Right ventricle myocardium superior (tissue), 1 donor: ENCODE measurements at places on chromosomes 5 and 9.

DNA sequence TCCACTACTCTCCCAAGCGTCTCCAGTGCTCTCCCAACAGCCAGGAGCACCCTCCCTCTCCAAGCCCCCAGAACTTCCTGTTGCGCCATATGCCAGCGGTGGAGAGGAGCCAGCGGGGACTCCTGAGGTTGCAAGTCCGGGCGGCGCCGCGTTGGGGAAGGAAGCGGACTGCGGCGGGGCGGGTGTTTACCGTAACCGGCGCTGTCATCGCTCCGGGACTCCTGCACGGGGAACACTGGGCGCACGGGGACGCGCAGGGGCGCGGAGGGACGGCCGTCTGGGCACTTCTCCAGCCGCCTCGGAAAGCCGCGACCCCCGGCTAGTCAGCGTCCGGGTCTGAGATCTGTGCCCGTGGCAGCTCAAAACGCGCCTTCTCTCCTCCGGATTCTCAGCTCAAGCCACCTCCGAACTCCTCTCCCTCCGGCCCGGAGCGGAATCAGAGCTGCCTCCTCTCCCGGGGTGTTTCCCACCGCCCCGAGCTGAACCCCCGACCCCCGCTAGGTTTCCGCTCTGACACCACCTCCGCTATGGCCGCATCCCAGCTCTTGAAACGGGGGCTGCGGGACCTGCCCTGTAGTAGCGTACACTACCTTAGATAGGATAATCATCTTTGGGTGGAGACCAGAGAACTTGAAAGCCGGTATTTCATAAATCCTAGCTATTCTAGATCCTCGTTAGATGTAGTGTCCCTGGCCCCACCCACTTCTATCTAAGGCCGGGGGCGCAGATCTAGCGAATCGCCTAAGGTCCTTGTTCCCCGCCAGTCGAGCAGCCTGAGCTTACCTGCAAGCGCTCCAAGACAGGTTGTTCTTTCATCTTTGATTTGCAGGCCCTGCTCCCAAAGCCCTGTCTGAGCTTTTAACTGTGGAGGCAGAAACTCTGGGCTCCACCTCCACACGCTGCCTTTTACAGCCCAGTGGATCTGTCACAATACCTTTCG, at the start of gene TRPM6:
Gene TRPM6, minus strand, starts transcription at position 881 of the 940 bp plus-strand sequence. Its CDS starts 65 bp downstream, at position 816.
- peak; percentile 91 for DNase-seq

DNA sequence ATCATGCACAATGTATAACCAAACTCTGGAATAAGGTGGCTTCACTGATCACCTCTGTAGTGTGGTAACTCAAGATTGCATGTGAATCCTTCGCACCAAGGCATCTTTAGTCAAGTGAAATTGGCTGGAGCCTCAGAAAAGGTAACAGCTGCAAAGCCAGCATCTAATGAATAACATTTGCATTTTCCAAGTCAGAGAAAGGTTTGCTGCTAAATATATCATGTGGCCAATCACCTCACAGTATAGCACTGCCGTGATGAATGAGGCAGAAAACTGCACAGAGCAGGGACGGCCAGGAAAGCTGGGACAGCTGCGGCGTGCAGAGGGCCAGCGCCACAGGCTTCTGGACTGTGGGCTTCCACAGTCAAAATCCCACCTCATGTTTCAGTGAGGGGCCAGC, 18.5 kb downstream of the MRPS27 start:
- DNase-seq, result no peak

GRCh38 chr5:151449297-151449696, 1.9 kb downstream of the SLC36A1 start:
- no peak for DNase-seq

DNA sequence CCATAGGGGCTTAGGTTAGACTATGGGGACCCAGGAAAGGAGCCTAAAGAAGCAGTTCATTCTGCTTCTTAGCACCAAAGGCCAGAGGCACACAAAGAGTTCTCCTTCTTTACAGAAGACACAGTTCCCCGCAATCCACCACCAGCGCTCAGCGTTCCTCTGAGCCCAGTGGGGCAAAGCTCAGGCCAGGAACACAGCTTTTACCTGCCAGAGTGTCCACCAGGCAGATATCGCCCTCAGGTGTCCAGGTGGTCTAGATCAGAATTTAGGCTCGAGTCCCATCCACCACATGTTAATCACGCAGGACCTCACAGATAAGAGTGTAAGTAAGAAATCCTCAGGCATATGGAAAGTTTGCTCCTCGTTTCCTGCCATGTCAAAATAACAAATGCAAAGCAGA, 53.0 kb downstream of the UBE2QL1 start:
- DNase-seq, result no peak

DNA sequence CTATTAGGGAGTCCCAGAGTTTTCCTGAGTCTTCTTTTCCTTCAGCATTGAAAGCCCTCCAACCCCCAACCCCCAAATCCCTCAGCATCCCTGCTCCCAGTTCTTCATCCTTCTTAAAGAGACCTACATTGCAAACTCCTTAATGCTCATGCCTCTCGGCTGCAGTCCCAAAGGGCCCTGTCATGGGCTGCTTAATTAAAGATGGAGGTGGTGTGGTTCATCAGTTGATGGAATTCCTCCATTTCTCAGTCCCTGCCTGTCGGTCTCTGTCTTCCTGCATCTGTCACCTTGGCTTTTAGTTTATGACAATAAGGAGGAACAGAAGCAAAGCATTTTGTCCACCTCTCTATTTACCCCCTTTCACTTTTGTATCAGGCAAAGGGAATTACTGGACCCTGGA, 2.0 kb downstream of the FOXI1 start:
- no peak for DNase-seq

GRCh38 chr9:115118879-115119218, 892 bp upstream of the TNC start:
- DNase-seq, result peak; percentile 41

GRCh38 chr5:160511280-160511929, 89.8 kb downstream of the PTTG1 start:
- DNase-seq, result no peak

DNA sequence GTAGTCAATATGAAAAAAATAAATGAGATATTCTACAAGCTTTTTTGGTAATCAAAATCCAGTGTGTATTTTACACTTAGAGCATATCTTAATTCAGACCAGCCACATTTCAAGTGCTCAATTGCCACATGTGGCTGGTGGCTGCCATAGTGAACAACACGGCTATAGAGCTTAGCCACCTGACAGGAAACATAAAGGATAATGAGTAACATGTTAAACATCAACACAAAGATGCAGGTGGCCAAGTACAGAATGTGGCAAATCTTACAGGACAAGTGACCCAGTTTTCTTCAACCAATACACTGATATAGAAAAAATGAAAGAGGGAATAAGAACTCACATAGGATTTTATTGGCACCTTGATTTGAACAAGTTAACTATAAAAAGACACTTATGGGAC, 61.4 kb downstream of the KIF24 start:
- no peak for DNase-seq

- no peak for DNase-seq
Observed at GRCh38 chr5:53087621-53088121, 21.9 kb downstream of the MOCS2 start.

DNA sequence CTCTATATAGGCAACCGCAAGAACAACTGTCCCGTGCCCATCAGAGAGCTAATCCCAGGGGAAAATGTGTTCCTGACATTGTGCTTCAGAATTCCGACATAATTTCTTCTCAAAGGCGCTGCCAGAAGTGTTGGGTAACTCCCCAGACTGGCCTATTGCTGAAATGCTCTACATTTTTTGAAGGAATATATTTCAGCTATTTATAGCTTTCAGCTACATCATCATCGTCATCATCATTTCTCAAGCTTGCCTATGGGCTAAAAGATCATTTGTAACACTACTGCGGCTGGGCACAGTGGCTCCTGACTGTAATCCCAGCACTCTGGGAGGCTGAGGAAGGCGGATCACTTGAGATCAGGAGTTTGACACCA, 49.7 kb downstream of the MYO10 start:
- no peak for DNase-seq

DNA sequence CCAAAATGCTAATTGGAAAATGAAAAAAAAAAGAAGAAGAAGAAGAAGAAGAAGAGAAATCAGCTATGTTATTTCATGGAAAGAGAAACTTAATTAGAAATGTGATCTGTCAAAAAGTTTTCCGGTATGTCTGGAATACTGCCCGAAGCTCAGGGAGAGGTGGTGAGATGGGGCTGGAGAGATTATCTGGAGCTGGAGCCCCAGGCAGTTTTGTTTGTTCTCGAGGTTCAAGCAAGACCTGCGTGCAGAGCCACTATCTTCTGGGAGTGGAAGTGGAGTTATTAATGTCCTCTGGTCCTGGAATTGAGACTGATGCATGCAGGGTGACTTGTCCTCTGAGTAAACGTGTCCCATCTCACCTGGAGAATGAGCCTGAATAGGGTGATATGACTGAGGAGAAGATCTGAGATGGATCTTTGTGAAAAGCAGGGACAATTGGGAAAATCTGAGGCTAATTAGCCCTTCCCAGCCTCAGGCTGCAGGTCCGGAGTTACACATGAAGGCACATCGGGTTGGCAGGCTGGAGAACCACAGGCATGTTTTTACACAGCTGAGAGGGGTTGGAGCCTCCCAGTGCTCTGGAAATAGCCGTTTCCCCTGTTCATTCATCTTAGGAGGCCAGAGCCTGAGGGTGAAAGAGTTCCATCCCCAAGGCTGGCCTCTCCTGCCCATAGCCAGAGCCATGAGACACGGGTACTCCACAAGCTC, 70.5 kb downstream of the OLFM1 start:
- DNase-seq, result no peak

DNA sequence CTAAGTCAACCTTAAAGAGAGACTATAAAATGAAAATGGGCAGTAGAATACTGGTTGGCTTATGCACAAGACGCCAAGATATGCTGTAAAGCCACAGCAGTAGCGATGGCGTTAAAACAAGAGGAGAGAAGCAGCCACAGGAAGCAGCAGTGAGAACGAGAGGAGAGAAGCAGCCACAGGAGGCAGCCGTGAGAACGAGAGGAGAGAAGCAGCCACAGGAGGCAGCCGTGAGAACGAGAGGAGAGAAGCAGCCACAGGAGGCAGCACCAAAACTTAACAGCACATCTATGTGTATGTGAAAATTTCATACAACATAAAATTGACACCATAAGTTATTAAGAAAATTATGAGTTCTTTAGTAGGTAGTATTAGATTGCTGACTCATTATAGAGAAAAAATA, 2318.6 kb upstream of the ACO1 start:
- DNase-seq, result no peak

DNA sequence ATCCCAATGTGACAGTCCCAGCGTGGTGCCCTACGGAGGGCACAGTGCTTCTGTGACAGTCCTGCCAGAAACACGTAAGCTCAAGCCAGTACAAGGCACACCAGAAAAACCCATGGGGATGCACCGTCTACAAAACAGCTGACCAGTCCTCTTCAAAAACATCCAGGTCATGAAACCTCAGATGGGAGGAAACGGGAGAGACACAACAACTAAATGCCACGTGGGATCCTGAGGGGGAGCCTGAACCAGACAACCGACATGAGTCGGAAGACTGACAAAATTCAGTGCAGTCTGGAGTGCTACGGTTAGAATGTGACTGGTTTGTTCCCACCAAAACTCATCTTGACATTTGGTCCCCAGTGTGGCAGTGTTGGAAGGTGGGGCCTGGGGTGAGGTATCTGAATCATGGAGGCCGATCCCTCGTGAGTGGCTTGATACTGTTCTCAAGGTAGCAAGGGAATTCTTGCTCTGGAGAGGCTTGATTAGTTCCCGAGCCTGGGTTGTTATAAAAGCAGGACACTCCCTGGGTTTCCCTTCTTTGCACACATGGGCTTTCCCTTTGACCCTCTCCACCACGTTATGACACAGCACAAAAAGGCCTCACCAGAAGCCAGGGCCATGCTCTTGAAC, 55.4 kb downstream of the ADAMTS2 start:
- DNase-seq, result peak; percentile 22

- DNase-seq, result no peak
Observed at GRCh38 chr5:4625206-4625896, 514.8 kb upstream of the ADAMTS16 start.

GRCh38 chr5:168661593-168662485, 82.7 kb upstream of the PANK3 start:
- DNase-seq, result no peak

- no peak for DNase-seq
Observed at GRCh38 chr5:139649082-139649991, 1.2 kb downstream of the CXXC5 start.

GRCh38 chr5:149694007-149694406, 36.1 kb upstream of the PPARGC1B start:
- peak; percentile 67 for DNase-seq

DNA sequence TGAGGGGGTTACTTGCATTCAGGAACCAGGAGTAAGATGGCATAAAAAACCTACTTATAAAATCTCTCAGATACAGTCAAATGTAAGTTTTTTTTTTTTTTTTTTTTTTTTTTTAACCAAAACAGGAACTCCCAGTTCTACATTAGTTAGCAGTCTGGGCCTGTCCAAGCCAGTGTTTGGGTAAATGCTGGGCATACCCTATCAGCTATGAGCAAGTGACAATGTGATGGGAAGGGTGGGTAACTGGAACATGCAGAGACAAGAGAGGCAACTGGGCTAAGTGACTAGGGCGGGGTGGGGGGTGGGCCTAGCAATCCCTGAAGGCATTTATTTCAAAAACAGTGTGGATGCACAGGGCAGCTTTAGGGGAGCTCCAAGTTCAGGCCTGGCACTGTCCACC, 2.3 kb downstream of the NMRK1 start:
- no peak for DNase-seq

DNA sequence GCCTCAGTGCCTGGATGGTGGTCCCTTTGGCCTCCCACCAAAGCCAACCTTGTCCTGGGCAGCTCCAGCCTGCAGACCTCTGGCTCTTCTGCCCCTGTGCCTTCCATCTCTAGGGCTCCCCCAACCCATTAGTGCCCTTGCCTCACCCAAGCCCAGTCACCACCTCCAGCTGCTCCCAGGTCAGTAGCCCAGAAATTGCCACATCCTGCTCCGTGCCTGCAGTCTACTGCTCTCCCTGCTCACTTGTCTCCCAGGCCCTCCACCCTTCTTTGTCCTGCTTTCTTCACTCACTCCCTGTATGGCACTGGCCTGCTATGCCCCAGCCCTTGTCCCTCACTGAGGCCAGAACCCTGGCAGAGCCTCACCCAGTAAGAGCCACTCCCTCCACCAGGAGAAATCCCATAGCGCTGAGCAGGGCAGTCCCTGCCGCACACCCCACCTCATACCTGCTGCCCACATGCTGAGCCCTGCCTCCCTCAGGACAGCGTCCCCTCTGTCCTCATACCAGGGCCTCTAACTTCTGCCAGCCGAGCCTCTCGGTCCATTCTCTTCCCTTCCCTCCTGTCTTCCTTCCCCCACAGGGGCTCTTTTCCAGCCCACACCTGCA, 44.4 kb downstream of the JADE2 start:
- DNase-seq, result peak; percentile 37

DNA sequence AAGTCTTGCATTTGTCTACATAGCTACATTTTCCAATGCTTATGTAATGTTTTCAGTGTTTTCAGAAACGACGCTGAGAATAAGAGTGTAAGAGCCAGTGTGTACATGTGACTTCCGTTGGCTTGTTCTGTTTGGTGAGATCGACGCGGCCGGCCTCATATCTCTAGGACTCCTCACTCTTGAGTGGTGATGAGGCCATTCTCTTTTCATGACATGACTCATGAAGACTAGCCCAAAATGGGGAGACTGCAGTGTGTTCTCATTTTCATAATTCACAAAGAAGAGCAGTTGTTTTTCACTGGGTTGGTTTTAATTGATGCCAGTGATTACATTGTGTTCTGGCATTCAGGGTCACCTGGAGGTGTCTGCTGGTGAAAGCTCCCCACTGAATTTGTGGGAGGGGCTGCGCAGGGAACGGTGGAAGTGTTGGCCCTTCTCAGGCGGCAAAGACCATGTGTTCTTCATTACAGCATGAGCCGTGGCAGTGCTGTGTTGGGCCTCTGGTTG, 131.5 kb upstream of the OTULINL start:
- DNase-seq, result peak; percentile 82
